ENCODE measurements at places on chromosomes 3 and 15. TPM values are rescaled to one million over a fixed set of nuclear protein-coding genes. Genes with fewer than 3 reads are reported as not detected.

DNA sequence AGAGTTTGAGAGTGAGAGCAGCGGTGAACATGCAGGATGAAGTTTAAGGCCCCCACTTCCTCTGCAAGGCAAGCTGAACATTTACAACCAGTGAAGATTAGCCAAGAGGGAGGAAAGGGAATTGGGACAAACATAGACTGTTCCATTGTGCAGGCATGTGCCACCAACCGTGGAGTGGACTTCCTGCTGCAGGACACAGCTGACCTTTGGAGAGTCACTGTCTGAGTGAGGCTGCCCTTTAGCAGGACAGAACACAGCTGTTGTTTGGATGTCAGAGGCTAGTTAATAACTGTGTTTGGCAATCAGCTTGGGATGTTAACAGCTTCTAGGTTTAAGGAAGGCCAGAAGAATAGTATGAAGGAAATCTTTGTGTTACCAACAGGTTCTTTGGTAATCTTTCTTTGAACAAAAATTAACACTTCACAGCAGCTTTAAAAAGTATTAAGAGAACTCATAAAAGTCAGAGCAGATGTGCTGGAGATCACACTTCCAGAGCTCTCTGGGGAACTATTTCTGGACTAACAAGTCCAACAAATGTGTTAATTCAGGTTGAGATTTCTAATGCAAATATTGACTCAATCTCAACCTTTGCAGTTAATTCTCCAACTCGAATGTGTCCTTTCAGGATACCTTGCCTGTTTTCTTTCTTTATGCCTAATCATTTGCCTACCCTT, 31.4 kb downstream of the CTDSPL start:
- H3K27me3 ChIP-seq, result no peaks in the 10 kb centered on the region
- H3K4me1 ChIP-seq, result peaks cover 23% of the 10 kb centered on the region
- peak; percentile 55 for DNase-seq
- H3K4me3 ChIP-seq, result no peak overlapping the region

GRCh38 chr3:14283813-14284438, 105.3 kb downstream of the LSM3 start:
- no peaks in the 10 kb centered on the region for H3K4me1 ChIP-seq
- DNase-seq, result no peak
- no peak overlapping the region for H3K4me3 ChIP-seq
- H3K27me3 ChIP-seq, result no peaks in the 10 kb centered on the region
- H3K36me3 ChIP-seq, result no peaks in the 10 kb centered on the region

GRCh38 chr3:150540991-150541390, 5.3 kb downstream of the SERP1 start:
- peaks cover 32% of the 10 kb centered on the region for H3K36me3 ChIP-seq
- H3K27me3 ChIP-seq, result no peaks in the 10 kb centered on the region
- no peak overlapping the region for H3K4me3 ChIP-seq
- peaks cover 17% of the 10 kb centered on the region for H3K4me1 ChIP-seq
- H3K27ac ChIP-seq, result no peak overlapping the region

DNA sequence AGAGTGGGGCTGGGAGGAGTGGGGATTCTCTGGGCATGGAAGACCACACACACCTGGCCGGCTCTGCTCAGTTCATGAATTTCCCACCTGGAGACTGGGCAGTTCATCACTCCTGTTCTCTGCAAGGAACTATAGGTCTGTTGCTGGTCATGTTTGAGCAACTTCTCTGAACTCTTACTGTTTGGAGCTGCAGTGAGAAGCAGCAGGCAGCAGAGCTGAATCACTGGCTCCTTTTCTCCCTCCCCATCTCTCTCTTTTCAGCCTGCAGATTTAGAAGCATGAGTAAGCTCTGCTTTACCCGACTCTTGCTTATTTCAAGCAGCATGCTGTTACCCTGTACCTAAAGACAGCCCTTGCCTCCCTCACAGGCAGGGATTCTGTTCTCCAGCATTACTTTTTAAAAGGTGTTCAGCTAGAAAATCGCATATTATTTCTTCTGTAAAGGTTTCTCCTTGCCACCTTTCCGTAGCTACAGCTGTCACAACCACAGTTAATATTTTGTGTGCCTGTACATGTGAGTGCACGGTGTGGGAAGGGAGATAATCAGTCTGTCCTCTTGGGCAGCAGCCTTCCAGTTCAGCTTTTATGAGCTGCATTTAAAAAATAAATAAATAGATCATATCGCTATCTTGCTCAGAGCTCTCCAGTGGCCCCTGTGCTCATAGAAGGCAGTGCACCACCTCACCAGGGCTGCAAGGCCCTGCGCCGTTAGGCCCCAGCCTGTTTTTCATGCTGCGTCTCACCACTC, 131.6 kb downstream of the CHCHD6 start:
- no peaks in the 10 kb centered on the region for H3K27me3 ChIP-seq
- no peak overlapping the region for H3K4me3 ChIP-seq
- no peaks in the 10 kb centered on the region for H3K4me1 ChIP-seq
- DNase-seq, result no peak
- H3K27ac ChIP-seq, result no peak overlapping the region
- H3K36me3 ChIP-seq, result no peaks in the 10 kb centered on the region

DNA sequence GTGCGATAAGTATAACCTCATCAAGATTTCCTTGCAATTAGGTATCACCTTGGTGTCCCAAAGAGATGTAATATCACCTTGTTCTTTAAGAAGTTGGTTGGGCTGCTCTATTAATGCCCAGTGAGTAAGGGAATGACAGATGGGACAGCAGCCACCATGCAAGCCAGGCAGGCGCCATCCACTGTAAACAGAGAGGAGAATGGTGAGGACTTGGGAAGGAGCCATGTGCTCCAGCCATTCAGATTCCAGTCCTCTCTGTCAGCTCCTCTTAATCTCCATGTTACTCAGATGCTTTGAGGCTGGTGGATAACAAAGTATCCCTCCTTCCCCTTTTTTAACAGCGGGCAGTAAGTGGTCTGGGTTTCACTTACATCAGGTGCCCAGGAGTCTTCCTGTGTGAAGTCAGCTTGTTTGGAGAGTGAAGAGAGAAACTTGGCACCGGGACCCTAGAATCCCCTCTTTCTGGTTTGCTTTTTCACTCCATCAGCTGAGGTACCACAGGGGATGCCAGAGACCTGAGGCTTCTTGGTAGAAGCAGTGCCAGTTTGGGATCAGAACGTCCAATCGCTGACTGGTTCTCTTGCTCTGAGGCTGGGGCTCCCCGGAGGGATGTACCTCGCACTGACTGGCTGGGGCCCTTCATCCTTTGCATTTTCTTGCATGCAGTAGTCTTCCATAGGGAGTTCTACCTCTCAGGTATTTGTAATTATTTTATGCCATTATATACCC, 29.5 kb downstream of the SLCO3A1 start:
- no peaks in the 10 kb centered on the region for H3K36me3 ChIP-seq
- no peaks in the 10 kb centered on the region for H3K27me3 ChIP-seq
- H3K4me1 ChIP-seq, result peaks cover 3% of the 10 kb centered on the region
- no peak for DNase-seq
- H3K4me3 ChIP-seq, result no peak overlapping the region

The GOLGA8Q gene
- 1.4 TPM for total RNA-seq

GRCh38 chr15:83472797-83473196, 25.7 kb downstream of the SH3GL3 start:
- H3K36me3 ChIP-seq, result no peaks in the 10 kb centered on the region
- DNase-seq, result no peak
- no peaks in the 10 kb centered on the region for H3K27me3 ChIP-seq
- H3K4me3 ChIP-seq, result no peak overlapping the region
- H3K4me1 ChIP-seq, result no peaks in the 10 kb centered on the region

GRCh38 chr3:9870978-9871377, 9.1 kb downstream of the CIDEC start:
- H3K27me3 ChIP-seq, result no peaks in the 10 kb centered on the region
- no peaks in the 10 kb centered on the region for H3K4me1 ChIP-seq
- DNase-seq, result no peak
- H3K27ac ChIP-seq, result no peak overlapping the region

The PRKCD gene
- total RNA-seq, result 11.9 TPM

DNA sequence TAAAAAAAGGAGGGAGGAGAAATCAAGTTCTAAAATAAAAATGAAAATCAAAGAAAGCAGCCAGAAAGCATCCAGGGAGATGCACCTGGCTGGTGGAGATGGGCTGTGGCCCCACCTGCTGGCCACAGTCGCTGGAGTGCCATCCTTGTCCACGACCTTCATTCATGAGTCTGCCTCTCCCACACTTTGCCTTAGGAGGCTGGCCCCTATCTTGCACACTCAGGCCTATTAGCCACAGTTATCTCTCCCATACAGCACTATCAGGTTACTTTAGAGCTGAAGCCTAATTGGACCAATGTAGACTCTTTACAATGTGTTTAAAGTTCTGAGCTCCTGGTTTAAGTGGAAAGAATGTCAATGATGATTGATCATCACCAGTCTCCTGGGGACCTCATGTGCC, 392.0 kb upstream of the RORA start:
- H3K4me3 ChIP-seq, result no peak overlapping the region
- no peaks in the 10 kb centered on the region for H3K36me3 ChIP-seq
- H3K4me1 ChIP-seq, result no peaks in the 10 kb centered on the region
- H3K27ac ChIP-seq, result no peak overlapping the region
- DNase-seq, result no peak

The GATM gene
- 17.6 TPM for total RNA-seq

The ZIC4 gene
- not detected for total RNA-seq

The TERC gene
- not detected for total RNA-seq

GRCh38 chr15:68271854-68272471, 5.6 kb upstream of the FEM1B start:
- no peaks in the 10 kb centered on the region for H3K27me3 ChIP-seq
- H3K4me3 ChIP-seq, result no peak overlapping the region
- H3K27ac ChIP-seq, result peak overlapping the region; percentile 64
- peaks cover 11% of the 10 kb centered on the region for H3K4me1 ChIP-seq
- H3K36me3 ChIP-seq, result no peaks in the 10 kb centered on the region

GRCh38 chr15:40047415-40048210, 8.6 kb upstream of the SRP14 start:
- DNase-seq, result peak; percentile 69
- H3K4me3 ChIP-seq, result no peak overlapping the region
- no peaks in the 10 kb centered on the region for H3K36me3 ChIP-seq
- no peaks in the 10 kb centered on the region for H3K27me3 ChIP-seq
- peak overlapping the region; percentile 71 for H3K27ac ChIP-seq

DNA sequence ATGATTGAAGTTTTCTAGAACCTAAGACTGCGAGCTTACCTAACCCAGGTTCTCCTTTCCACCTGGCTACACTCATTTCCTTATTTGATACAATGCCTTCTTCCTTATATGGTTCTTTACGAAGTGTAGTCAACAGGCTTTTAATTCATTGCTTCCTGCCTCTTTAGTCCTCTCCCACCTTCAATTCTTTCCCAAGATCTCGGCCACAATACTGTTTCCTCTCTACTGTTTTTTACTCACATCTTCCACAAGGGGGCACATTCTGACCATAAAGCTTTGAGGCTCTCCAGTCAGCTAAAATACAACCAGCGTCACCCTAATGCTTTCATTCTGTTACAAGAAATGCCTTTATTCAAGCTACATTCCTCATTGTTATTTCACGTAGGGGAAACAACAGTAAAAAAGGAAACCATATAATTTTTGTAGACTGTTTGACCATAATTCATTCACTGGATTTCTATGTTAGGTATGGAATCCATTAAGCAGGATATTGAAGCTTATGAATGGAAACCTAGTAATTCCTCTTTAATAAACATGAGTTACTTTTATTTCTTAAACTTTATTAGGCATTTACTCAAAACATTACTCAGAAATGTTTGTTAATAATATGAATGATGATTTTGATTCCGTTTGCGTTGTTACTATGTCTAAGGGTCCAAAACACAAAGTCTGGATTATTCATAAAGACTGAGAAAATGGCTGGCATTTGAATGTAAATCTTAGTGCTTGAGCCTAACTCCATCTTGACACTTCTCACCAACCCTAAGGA, 29.5 kb upstream of the VEPH1 start:
- H3K4me3 ChIP-seq, result no peak overlapping the region
- H3K27ac ChIP-seq, result no peak overlapping the region

DNA sequence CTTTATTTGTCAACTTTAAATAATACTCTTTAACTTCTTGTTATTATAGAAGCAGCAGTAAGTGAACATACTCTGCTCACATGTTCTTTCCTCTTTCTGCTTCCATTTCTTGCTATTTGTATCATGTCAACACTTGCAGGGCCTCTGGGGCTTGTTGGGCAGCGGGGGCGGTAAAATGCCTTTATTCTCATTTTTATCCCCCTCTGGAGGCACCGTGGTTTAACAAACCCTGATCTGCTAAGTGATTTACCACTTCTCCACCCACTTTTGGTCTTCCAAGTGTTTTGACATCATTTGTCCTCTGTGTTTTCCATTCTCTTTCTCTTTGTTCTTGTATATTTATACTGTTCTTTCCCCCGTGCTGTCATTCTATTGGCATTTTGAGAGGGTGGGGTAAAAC, 33.9 kb downstream of the SCN10A start:
- no peak overlapping the region for H3K4me3 ChIP-seq
- H3K4me1 ChIP-seq, result no peaks in the 10 kb centered on the region
- H3K27ac ChIP-seq, result no peak overlapping the region
- no peaks in the 10 kb centered on the region for H3K27me3 ChIP-seq
- DNase-seq, result no peak
- no peaks in the 10 kb centered on the region for H3K36me3 ChIP-seq

DNA sequence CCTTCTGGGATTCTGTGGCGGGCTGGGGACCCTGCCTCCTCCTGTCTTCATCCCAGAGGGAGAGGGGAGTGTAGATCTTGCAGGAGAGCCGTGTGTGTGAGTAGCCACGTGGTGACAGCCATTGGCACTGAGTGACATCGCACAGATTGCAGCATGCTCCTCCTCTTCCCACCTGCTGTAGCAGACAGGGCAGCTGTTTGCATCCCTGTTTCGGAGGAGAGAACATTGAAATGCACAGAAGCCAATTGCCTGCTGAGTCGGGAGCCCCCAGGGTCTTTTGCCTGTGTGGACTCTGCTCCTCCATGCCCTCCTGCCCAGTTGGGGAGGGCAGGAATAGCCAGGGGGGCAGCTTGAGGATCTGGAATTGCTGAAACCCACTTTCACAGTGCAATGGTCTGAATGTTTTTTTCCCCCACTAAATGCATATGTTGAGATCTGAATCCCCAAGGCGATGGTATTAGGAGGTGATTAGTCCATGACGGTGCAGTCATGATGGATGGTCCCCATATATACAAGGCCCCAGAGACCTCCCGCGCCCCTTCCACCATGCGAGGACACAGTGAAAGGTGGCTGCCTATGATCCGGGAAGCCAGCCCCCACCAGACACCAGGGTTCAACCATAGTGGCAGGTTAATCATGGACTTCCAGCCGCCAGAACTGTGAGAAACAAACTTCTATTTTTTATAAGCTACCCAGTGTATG, 66.8 kb downstream of the CHRNA7 start:
- no peaks in the 10 kb centered on the region for H3K36me3 ChIP-seq
- DNase-seq, result no peak
- H3K27ac ChIP-seq, result no peak overlapping the region
- H3K4me1 ChIP-seq, result no peaks in the 10 kb centered on the region
